ENCODE measurements at places on chromosomes 5 and 9.
A peak's percentile ranks its signal among the peaks of the same experiment; 100 is the strongest.

- peak; percentile 75 for DNase-seq
Measured at GRCh38 chr9:98997604-98998003, 53.9 kb downstream of the COL15A1 start.

GRCh38 chr5:36701085-36701698, 94.8 kb downstream of the SLC1A3 start:
- no peak for DNase-seq

GRCh38 chr5:154110716-154111115, 71.9 kb downstream of the MFAP3 start:
- DNase-seq, result no peak

- DNase-seq, result no peak
Measured at GRCh38 chr9:126599047-126599650, 14.6 kb upstream of the LMX1B start.

GRCh38 chr9:97515662-97516061, 14.2 kb downstream of the TMOD1 start:
- no peak for DNase-seq

- DNase-seq, result no peak
Measured at GRCh38 chr9:69317894-69318293, 7.1 kb upstream of the ENTREP1 start.

- peak; percentile 8 for DNase-seq
Measured at GRCh38 chr5:143796753-143797152, 15.2 kb upstream of the HMHB1 start.

- no peak for DNase-seq
Measured at GRCh38 chr5:109105631-109106267, 304.0 kb downstream of the PJA2 start.

DNA sequence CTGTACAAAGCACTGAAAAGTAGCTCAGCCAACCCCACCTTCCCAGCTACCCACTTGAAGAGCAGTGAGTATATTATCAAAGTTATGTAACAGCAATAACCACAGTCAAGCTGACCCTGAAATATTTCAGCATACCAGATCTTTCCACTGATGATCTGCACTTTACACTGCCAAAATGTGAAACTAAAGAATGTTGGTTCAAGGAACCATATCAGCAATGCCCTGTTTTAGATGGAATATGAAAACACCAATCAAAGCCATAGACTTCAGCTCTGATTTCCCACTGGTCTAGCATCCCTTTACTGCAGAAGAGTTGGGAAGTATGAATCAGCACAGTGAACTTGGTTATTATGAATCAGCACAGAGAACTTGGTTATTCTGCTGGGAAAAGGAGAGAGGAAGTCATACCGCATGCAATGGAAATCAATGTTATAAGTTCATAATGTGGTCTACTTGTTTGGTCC, 20.0 kb downstream of the CEMIP2 start:
- peak; percentile 52 for DNase-seq

GRCh38 chr5:173984218-173984617, 4.8 kb upstream of the C5orf47 start:
- DNase-seq, result peak; percentile 31

GRCh38 chr5:100889896-100890295, 13.2 kb downstream of the ST8SIA4 start:
- DNase-seq, result peak; percentile 56

DNA sequence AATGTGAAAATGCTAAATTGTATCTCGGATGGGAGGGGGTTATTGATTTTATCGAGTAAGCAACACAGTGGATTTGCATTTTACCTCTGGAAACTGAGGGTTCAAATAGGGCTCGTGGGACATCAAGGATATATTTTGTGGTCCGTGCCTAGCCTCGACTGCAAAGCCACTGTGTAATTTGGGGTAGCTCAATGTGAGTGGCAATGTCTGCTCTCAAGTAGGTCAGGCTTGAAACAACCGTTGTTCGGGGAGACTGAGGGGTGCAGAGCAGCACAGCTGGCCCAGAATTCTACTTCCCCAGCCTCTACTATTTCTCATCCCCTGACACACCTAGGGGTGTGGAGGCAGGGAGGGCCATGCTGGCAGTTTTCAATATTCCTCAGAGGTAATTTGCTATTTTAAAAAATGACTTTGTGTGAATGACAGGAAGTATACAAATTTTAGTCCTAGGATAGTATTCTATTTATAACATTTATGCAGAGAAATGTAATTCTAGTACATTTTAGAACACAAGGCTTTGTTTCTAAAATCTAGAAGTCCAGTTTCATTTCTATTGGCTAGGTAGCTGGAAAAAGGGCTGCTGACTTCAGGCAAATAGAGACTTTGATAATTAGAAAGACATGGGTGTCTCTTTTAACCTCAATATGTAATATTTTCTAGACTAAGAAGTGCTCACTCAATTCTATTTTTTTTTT, 1.4 kb upstream of the DAB2 start:
- no peak for DNase-seq

DNA sequence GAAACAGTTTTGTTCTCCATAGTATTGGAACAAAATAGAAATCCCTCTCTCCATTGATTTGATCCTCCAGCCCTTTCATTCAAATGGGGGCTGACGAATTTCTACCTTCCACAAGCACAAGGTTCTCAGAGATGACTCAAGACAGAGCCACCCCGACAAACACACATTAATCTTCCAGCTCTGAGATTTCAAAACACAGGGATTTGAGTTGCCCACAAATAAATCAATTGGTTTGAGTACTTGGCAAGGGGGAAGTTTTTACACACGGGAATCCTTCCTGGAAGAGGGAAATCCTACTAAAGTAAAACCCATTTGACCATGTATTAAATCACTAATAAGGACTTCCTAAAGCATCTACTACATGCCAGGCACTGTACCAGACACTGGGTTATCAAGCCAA, 5.4 kb downstream of the ADRA1B start:
- no peak for DNase-seq

Measured in hematopoietic multipotent progenitor cell treated with erythropoietin and hydrocortisone succinate and interleukin-3 and kit ligand, for 6 days (in vitro differentiated cells).